Activated T-helper 9 cell treated with anti-CD3 and anti-CD28 coated beads, Interleukin-2, amount 50 U/mL, for 16 hours (primary cell): ENCODE measurements at places on chromosomes 13 and 19.
A peak's percentile ranks its signal among the peaks of the same experiment; 100 is the strongest.

GRCh38 chr19:55165952-55166529 lies 372 bp downstream of the DNAAF3 start:
- DNase-seq: no peak

GRCh38 chr13:22120646-22121045 lies 449.8 kb downstream of the FGF9 start:
- no peak for DNase-seq

DNA sequence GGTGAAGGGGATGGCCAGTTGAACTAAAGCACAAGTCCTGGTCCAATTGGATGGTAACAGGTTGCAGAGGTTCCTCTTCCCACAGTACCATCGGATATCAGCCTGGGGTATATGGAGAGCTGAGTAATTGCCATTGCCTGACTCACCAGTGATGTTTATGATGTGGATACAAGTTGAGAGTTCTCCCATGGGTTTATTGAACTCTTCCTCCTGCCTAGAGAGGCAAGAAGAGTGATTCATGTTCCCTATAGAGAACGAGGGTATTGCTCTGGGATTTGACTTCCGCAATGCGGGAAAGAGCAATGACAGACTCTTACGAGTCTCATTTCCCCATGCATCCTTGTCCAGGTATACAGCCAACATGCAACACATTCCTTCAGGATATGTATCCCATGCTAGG lies 111.3 kb upstream of the PCDH9 start:
- no peak for DNase-seq

GRCh38 chr13:64506246-64506645 lies 2723.9 kb downstream of the PCDH9 start:
- no peak for DNase-seq

DNA sequence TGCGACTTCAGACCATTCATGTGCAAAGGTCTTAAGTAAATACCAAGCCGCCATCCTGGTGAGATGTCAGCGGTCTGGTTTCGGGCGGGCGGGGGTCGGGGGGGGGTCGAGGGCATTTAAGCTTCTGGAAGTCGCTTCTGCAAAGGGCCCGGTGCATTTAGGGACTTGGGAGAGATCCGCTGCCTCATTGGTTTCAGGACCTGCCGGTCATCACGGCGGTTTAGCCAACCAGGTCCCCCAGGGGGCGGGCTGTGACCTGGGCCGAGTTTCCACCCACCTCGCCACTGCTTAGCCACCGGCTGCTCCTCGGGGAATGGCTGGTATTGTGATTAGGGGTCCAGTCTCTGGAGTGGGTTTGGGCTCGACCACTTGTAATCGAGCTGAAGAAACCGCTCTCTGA lies 7.8 kb downstream of the ANKLE1 start:
- DNase-seq: no peak

- DNase-seq: no peak
Observed at GRCh38 chr13:100892981-100893380, 218.4 kb upstream of the TMTC4 start.

DNA sequence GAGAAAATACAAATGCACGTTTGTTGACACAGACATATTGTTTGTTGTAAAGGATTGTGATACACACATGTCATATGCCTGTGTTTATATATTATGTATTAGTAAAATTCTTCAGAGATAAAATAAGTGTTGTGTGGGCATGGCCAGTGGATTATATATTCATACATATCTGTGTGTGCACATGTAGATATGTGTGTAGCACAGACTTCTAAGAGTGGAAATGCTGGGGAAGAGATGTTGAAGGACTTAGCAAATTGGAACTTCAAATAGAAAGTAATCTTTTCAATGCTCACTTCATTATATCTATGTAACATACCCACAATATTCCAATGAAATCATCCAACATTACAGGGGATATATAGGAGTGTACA lies 413.2 kb downstream of the LMO7 start:
- DNase-seq: no peak

GRCh38 chr13:49749848-49750247 lies 42.6 kb downstream of the KPNA3 start:
- DNase-seq: no peak

DNA sequence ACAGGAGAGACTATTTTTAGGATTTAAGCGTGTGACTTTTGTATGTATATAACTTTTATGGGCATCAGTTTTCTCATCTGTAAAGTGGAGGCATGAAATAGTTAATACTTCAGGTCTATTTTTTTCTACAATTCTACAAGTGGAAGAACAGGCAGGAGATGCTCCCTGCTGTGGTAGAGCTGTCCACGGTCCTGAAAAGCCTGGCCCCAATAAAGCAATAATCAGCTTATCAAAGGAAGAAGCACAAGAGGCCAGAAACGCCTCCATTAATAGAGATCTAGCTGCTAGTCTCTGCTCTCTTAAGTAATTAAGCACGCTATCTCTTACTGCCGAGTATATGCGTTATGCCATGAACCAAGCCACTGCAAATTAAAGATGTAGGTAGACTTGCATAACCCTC lies 28.0 kb upstream of the WASF3 start:
- no peak for DNase-seq

GRCh38 chr13:113105032-113105920 lies at the start of gene F7:
TSS of gene F7 (plus strand) at chr13:113105791. CDS start at chr13:113105842, 51 bp downstream.
- no peak for DNase-seq

DNA sequence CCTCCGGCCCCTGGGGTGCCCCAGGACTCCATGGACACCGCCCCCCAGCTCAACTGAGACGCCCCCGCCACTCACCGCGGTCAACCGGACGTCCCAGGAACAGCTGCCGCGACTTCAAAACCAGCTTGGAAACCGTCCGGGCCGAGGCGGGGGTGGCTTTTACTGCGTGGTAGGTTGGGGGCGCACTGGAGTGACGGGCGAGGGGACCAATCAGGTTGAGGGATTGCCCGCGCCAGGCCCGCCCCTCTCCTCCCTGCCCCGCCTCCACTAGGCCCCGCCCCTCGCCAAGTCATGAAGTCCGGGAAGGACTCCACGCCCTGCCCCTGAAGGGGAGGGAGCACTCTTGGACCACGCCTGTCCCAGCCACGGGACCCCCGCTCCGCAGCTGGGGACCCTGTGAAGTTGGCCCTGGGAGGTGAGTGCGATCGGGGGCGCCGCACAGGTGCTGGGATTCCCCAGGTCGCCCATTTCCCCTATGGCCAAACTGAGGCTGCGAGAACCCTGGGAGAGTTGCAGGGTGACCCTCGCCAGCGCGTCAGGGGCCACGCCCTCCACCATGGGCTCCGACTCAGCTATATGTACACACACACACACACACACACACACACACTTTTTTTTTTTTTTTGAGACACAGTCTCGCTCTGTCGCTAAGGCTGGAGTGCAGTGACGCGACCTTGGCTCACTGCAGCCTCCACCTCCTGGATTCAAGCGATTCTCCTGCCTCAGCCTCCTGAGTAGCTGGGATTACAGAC lies at the start of gene PLIN3:
Gene PLIN3 (minus strand): TSS at position 134 of the 752 bp plus-strand sequence. CDS start 6,273 bp downstream, outside the sequence.
- peak; percentile 86 for DNase-seq

DNA sequence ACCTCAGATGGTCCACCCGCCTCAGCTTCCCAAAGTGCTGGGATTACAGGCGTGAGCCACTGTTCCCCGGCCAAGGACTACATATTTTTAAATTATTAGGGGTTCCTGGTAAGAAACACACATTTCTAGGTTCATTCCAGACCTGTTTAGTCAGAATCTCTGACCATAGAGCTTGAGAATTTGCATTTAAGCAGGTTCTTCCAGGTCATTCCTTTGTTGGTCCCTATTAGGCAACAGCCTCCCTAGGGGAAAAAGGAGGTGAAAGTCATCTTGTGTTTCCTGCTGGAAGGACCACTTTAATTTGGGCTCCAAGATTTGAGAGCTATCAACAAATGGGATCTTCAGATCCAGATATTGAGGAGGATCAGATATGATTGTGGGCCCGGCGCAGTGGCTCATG lies 16.3 kb downstream of the S1PR2 start:
- no peak for DNase-seq

DNA sequence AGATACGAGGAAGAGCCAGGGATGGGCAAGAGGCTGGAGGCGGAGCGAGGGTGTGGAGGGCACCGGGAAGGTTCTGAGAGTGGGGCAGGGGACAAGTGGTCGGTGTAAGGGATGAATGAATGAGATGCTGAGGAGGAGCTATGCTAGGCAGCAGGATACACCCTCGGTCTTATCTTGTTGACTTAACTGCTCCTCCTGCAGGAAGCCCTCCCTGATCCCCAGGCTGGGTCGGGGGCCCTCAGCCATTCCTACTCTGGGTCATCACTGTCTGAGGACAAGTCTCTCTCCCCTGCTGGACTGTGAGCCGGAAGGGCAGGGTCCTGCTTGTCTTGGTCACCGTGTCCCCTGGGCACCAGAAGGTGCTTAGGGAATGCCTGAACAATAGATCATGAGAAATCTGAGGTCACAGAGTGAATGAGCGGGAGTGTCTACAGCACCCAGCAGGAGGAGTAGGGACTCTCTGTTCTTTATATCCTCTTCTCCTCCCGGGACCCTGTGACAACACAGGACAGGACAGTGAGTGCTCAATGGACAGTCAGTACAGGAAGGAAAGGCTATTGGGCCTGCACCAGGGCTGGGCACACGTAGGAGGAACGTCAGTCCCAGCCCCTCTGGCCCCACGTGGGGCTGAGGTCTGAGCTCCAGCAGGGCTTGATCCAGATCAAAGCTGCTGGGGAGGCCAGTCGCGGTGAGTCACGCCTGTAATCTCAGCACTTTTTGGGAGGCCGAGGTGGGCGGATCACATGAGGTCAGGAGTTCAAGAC lies 6.5 kb downstream of the NKPD1 start:
- DNase-seq: no peak

- DNase-seq: no peak
Observed at GRCh38 chr19:21383980-21384582, 12.9 kb upstream of the ZNF493 start.

DNA sequence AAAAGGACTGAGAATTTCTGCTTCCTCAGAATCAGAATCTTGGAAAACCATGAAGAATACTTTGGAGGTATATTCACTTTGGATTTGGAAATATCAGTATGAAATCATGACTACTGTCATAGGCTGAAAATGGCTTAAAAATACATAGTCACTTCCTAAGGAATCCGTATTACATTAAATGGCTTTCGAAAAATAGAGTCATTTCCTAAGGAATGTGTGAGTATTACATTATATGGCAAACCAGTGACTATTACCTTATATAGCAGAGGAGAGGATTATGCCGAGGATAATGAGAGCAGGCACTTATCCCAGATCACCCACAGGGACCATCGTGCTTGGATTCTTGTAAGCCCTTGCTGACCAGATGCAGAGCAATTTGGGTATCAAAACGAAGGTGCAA lies 1471.8 kb downstream of the EFNB2 start:
- DNase-seq: no peak

GRCh38 chr13:110560601-110561343 lies 750 bp downstream of the RAB20 start:
- peak; percentile 5 for DNase-seq

GRCh38 chr19:41872384-41872774 lies 4.7 kb upstream of the CD79A start:
- DNase-seq: no peak

DNA sequence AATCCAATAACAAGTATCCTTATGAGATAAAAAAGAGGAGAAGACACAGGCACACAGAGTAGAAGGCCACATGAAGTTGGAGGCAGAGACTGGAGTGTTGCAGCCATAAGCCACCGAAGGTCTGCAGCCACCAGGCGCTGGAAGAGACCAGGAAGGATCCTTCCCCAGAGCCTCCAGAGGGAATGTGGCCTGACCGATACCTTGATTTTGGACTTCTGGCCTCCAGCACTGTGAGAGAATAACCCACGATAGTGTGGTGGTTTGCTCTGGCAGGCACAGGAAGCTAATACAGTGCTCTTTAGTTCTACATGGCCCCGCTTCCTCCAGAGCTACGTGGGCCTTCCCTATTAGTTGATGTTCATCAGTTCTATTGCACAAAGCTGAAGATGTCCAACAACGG lies 15.3 kb upstream of the SULT2A1 start:
- DNase-seq: no peak

DNA sequence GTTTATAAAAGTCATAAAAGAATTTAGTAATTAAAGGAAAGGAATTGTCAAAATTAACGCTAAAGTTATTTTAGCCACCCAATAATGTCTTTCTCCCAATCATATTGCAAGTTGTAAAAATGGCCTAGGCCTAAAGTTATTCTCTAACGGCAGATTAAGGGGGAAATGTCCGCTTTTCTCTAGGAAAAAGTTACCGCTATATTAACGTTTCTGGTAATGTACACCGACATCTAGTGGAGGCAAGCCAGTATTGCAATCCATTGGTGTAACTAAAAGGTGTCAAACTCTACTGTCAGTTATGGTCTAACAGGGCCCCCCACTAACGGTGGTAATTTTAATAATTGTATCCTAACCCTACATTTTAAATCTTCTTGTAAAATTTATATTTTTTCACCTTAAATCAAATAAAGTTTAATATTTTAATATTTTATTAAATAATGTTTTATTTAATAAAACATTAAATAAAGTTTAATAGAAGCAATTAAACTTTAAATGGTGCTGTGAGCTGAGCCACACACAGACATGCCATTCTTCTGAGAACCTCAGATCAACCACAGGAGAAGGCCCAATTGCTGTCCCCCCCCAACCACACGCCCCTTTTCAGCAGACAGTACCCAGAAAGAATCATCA lies 35.9 kb upstream of the ZSCAN5A start:
- no peak for DNase-seq

- no peak for DNase-seq
Observed at GRCh38 chr13:50214514-50214913, 199.3 kb downstream of the KCNRG start.

DNA sequence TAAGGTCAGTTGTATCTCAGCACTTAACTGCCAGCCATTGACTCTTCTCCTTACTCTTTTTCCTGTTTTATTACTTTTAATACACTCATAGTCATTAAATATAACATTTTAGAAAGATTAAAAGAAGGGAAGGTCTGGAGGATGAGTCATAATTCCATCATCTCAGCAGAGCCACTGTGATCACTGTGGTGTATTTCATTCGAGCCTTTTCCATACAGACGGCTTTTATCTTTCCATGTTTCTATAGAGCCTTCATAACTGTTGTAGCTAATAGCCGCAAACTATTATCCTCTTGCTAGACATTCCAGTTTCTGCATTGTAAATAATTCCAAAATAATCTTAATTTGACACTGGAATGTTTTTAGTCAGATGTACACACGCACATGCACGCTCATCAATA lies 4.7 kb upstream of the FLT1 start:
- DNase-seq: no peak

- no peak for DNase-seq
Observed at GRCh38 chr19:18975011-18975410, 34.0 kb upstream of the HOMER3 start.

GRCh38 chr19:1385816-1386215 lies 2.1 kb downstream of the NDUFS7 start:
- no peak for DNase-seq

- DNase-seq: no peak
Observed at GRCh38 chr13:50250401-50250800, 235.2 kb downstream of the KCNRG start.

- DNase-seq: no peak
Observed at GRCh38 chr19:9819596-9819909, 674 bp upstream of the FBXL12 start.

- DNase-seq: no peak
Observed at GRCh38 chr19:39135701-39136100, 10.1 kb downstream of the PAK4 start.
